GF-D8 (cell line): ENCODE measurements at places on chromosomes 7 and 10.

GRCh38 chr7:2237109-2237602 lies 4.4 kb upstream of the MAD1L1 start:
- DNase-seq, result no peak

GRCh38 chr7:69677881-69678493 lies 79.7 kb downstream of the AUTS2 start:
- no peak for DNase-seq

GRCh38 chr7:154640266-154640865 lies 362.6 kb downstream of the PAXIP1 start:
- DNase-seq, result no peak

DNA sequence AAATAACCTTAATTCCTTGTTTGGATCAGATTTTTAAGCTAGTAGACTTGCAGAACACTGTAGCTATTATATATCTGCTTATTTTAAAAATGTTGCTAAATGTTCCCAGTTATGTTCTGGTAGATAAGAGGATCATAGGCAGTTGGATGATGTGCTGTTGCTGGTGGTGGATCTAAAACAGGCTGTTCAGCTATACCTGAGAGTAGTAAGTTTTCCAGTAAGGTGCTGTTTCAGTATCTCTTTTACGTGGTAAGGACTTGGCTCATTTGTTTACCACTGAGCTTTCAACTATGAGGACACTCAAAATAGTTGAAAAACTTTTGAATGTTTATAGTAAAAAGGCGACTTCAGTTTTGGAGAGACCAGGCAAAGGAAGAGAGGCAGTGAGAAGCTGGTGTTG lies 180.9 kb downstream of the CDK14 start:
- DNase-seq, result no peak

GRCh38 chr7:104621321-104621720 lies 292.9 kb downstream of the LHFPL3 start:
- DNase-seq, result no peak

- DNase-seq, result no peak
These were observed 65.6 kb downstream of the SH3PXD2A start for GRCh38 chr10:103789771-103790201.

DNA sequence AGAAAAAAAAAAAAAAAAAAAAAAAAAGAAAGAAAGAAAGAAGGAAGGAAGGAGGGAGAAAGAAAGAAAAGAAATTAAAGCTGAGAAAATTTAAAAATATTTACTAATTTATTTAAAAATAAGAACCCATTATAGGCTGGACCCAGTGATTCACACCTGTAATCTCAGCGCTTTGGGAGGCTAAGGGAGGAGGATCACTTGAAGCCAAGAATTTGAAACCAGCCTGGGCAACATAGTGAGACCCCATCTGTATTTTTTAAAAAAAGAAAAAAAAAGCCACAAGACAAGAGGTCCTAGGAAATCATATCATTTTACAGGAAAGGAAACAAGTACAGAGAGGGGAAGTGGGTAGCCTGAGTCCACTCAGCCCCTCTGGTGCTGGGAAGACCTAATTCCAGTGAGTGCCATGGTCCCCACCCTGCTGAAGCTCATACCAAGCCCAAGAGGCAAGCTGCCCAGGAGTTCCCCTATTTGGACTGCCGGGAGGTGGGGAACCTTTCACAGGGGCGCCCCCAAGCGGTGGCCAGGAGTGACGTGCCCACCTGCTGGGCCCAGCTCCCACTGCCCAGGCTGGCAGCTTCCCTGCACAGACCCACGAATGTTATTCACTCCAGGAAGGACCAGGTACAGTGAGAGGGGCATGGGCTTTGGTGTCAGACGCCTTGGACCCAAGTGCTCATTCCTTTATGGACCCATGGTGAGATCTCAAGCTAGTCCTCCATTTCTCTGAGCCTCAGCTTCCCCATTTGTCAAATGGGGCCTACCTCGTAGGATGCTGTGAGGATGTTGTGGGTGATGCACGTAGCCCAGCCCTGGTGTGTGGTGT lies 133.6 kb downstream of the ZMIZ1 start:
- DNase-seq, result peak; percentile 37

DNA sequence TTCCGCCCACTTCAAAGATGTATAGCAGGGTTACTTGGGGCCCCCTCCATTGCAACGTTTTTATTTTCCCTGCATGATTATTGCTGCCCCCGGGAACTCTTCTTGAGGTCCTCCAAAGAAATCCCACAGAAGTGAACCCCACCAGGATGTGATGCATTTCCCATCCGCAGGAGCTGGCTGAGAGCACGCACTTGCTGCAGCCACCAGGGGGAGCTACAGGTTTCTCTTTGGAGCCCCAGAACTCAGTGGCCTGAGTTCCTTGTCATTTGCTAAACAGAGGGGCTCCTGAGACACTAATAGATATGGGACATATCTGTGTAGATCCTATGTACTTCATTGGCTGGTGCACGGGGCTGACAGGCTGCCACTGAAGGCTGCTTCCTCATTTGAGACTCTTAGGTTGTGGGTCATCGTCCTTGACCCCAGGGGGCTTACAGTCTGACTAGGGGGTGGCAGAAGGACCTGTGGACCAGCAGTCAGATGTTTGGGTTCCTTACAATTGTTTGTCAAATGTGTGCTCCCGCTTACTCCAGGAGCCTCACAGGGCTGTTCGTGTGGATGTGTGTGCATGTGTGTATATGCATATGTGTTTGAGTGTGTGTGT lies 52.3 kb upstream of the ENO4 start:
- no peak for DNase-seq

GRCh38 chr7:44145479-44145968 lies 4.4 kb upstream of the MYL7 start:
- no peak for DNase-seq

DNA sequence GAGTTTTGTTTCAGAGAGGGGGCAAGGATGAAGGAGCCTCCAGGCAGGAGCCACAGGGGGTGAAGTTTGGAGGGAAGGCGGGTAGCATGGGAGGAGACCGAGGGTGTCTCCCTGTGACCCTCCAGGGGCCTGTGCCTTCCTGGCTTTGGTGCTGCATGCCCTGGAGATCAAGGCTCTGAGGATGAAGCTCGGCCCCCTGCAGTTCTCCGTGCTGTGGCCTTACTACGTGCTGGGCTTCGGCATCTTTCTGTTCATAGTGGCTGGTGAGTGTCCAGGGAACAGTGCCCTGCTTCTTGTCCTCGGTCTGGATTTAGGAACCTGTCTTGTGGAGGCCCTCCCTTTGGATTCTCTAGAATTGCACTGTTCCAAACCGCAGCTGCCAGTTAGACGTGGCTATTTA lies 9.2 kb upstream of the ZSCAN25 start:
- DNase-seq, result no peak
